ENCODE measurements at places on chromosomes 5 and 9.

- DNase-seq = no peak
These were observed 368.4 kb upstream of the GRAMD2B start for GRCh38 chr5:126054577-126055347.

DNA sequence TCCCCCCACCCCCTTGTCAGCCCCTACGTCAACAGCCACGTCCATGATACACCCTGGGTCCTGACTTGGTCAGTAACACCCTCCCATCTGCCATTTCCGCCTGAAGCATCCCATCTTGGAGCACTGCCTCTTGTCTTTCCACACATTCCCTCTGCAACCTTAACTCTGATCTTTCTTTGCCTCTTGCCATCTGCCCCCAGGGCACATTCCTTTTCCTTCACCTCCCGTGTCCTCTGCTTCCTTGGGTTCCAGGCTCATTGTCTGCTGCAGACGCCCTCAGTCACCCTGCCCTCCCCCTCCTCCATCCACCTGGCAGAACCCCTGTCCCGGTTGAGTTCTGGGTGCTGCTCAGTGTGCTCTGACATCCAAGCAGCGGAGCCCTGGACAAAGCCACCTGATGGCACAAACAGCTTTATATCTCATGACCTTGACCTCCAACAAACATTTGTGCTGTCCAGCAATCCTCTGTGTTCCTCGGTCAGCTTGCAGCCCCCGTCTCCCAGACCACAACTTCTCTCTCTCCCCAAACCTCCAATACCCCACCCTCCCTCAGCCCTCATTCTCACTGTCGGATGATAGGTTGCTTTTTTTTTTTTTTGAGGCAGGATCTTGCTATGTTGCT, 97.7 kb upstream of the IER5L start:
- DNase-seq = no peak

GRCh38 chr5:109865637-109866036, 175.9 kb downstream of the MAN2A1 start:
- no peak for DNase-seq

GRCh38 chr9:72601615-72602014, 80.2 kb downstream of the TMC1 start:
- no peak for DNase-seq

GRCh38 chr5:179211068-179211467, 134.2 kb downstream of the ADAMTS2 start:
- DNase-seq = no peak

- no peak for DNase-seq
These were observed 76.0 kb downstream of the ATPSCKMT start for GRCh38 chr5:10173716-10174115.

DNA sequence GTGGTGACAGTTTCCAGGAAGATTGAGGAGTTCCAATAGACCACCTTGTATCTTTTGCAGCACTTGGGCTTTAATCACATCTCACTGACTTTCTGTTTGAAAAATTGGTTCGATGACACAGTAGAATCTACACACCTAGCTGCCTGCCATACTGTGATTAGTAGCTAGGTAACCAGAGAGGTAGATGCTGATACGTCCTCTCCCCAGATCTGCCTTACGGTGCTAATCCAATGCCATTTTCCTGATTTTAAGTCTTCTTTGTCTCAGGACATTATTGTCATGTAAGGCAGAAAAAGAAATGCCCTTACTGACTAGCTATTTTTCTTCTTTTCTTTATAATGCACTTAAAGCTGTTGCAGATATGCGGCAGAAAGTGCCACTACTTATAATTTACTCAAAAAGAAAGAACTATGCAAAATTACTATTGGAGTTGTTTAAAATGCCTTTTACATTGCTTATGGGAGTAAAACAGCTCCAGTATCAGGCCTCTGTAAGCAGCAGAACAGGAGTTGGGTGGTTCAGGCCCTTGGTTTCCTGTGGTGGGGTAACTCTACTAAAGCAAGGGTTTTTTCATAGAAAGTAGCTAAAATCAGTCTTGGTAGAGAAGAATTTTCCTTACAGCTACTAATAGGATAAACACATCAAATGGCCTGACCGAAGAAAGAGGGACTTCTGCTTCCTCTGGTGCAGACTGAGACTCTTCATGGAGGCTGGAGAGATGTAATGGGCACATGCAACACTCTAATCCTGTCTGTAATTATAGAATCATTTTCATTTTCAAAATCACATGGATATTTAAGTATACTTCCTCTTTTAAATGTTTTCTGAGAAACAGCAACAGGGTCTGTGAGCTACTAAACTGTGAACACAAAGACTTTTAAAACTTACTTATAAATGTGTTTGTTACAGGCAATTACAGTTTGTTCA, 177.2 kb downstream of the MAPKAP1 start:
- DNase-seq = no peak

- DNase-seq = no peak
These were observed 91.6 kb upstream of the TAF11L2 start for GRCh38 chr5:17406423-17406838.

GRCh38 chr5:14705556-14705955, 41.0 kb downstream of the OTULIN start:
- no peak for DNase-seq

DNA sequence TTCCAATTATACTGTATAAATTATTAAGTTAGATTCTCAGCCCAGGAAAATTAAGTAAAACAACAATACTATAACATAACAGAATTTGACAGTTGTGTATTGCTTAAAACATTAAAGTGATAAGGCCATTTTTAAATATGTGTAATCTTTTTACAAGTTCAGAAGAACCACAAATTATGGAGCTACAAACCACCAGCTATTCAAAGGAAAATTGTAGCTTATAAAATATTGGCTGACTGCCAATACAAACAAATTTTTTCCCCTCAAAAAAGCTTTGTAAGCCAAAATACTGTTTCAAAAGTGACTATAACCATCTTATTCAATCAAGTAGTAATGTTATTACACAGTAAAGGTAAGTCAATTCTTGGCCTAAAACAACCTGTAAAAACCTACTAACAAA, 21.9 kb downstream of the STRBP start:
- DNase-seq = no peak

GRCh38 chr5:59039296-59040023, 456.6 kb downstream of the RAB3C start:
- DNase-seq = peak; percentile 61
